ENCODE measurements at places on chromosomes 3 and 15.
A peak's percentile ranks its signal among the peaks of the same experiment; 100 is the strongest.

DNA sequence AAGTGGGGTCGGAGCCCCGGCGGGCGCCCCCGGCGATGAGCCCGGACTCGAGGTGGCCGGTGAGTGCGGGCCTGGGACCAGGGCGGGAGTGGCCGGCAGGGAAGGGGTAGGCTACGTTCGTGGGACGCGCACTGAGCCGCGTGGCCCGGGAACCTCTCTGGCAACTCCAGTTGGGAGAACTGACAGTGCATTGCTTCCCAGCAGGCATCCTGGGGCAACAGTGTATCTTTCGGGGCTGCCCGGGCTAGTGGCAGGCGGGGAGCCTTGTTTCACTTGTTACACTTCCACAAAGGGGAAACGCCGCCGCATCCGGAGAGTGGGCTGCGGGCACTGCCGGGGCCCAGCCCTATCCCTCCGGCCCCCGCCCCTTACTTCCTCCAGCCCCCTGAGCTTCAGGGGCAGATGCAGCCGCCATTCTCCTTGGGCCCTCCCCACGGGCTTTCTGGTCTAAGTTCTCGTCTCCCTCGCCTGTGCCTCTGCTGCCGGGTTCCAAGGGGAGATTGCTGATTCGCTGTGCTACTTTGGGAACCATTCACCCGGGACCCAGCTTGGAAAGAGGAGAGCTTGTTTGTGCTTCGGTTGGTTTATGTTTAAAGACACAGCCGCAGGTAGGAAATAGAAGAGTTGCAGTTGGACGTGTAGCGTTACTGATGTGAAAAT lies 675 bp downstream of the BRPF1 start:
- DNase-seq = no peak

GRCh38 chr3:192726385-192726784 lies 956 bp downstream of the FGF12 start:
- DNase-seq = no peak

GRCh38 chr15:100172356-100173024 lies 169.3 kb downstream of the ADAMTS17 start:
- no peak for DNase-seq

- DNase-seq = no peak
Observed at GRCh38 chr15:31463521-31464102, 137.0 kb downstream of the KLF13 start.

- no peak for DNase-seq
Observed at GRCh38 chr3:45817831-45818522, 21.6 kb upstream of the SLC6A20 start.

DNA sequence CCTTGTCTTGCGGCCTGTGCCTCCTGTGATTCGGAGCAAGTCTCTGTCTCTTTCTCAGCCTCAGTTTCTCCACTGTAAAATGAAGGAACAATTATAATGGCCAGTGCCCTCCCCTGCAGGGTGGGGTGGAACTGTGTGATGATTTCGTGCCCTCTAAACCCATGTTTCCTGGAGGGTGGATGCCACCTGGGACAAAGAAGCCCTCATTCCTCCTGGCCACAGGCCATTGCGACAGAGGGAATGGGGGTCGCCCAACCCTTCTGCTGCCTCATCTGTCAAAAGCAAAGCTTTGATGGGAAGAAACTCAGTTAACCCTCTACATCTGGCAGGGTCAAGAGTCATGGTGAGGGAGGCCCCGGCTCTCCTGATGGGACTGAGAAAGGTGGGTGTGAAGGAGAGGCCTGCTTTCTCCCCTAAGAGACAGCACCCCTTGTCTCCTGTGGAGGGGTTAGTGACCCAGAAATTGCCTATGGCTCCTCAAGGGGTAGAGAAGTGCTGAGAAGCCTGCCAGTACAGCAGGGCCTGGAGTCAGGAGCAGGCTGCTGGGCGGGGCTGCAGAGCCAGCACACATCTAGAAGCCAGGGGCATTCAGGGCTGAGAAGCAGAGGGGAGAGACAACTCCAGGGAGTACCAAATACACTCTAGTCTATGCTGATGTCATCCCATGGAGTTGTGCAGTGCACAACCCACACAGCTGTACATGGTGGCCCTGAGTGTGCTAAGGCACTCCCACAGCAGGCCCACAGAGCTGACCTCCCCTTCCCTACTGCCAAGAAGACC lies 61.0 kb downstream of the PLXNA1 start:
- no peak for DNase-seq

- peak; percentile 95 for DNase-seq
Observed at GRCh38 chr15:40069178-40070165, 30.5 kb upstream of the SRP14 start.

GRCh38 chr15:90248789-90249202 lies 560 bp upstream of the TTLL13 start:
- no peak for DNase-seq

- no peak for DNase-seq
Observed at GRCh38 chr15:62833646-62834045, 208.9 kb upstream of the TPM1 start.
